Activated T-cell treated with anti-CD3 and anti-CD28 coated beads for 4 hours (primary cell): ENCODE measurements at places on chromosomes 11 and 22.

DNA sequence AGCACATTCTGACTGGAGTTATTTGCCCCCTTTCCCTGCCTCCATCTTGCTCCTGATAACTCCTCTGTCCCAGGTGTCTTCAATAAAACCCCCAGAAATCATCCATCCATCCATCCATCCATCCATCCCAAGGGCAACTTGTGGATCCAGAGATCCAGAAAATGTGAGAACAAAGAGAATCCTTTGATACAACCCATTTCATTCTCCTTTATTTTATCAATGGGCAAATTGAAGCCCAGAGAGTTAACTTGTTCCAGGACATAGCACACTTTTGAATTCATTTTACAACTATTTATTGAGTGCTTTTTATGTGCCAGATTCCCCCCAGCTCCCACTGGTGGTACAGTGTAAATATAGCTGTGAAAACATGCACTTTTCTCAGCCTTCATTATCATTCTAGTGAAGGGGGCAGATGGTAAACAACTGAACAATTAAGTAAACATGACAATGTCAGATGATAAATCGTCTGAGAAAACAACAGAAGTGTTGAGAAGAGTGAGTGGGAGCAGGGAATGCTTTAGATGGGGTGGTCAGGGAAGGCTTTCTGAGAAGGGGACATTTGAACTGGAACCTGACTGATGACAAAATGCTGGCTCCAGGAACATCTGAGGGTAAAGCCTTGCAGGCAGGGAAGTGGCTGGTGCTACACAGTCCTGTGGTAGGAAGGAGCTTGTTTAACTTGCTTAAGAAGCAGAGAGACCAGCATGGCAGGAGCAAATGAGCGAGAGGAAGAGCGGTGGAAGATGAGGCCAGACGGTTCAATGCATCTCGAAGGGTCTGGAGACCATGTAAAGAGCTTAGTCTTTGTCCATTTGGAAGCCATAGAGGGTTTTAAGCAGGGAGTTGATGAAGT is 80.0 kb upstream of the TIMP3 start:
- DNase-seq, result no peak

DNA sequence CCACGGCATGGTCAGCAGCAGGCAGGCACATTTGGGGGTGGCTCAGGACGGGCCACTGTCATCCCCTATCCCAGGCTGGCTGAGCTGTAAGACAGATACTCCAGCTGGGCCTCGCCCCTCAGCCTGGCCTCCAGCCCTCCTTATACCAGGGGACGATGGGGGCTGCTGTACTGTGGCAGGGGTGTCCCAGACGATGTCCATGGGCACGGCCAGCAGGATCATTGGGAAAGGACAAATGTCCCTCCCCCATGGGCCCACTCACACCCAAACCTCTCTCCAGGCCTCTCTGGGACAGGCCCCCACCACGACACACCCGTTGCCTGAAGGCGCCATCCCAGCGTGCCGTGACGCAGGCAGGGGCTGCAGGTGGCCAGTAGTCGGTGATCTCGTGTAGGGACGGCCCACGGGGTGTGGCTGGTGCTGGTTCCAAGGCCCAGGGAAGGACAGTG is 1.5 kb upstream of the IL17REL start:
- DNase-seq, result no peak

DNA sequence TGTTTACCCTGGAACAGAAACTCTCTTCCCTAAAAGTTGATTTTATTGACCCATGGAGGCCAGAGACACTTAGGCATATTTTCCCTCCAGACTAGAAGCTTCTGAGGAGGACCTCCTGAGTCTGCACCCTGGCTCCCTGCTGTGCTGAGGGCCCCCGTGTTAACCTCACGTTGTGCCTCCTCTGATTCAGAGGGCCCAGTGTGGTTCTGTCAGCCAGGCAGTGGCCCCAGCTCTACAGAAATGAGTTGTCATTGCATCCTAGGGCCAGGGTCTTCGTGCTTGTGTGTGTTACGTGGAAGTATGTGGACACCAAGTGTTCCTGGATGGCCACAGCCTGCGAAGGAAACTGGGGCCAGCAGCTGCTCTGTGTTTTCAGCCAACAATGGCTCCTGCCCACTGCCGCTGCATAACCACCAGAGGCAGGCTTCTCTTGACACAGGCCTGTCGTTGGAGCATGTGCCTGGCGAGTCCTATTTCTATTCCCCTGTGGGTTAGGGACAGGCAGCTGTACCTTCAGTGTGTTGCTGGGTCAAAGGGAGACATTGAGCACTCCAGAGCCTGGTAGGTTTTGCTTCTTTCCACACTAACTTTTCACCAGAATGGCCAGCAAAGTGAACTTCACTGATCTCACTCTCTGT is 44.5 kb downstream of the MED15 start:
- DNase-seq, result no peak

GRCh38 chr11:876545-876944 is 33.9 kb downstream of the TSPAN4 start:
- DNase-seq, result no peak

GRCh38 chr11:65496304-65497140 is 2.3 kb upstream of the MALAT1 start:
- DNase-seq, result no peak

GRCh38 chr11:118524356-118524755 is 2.9 kb upstream of the TTC36 start:
- DNase-seq, result no peak

DNA sequence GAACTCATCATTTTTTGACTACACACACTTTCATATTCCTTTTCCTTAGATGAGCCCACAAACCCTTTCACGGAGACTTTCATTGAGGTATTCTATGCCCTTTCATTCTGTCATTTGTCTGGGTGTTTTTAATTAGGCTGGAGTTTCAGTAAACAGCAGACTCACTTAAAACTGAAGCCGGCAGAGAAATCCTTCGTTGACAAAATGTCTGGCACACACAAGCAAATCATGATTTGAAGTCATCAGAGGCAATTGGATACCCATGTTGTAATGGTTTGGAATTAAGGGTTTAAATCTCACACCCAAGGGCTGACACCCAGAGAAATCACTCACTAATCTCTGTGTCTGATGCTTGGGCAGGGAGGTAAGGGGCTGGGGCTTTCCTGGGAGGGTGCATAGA is 127.1 kb downstream of the EHF start:
- no peak for DNase-seq

DNA sequence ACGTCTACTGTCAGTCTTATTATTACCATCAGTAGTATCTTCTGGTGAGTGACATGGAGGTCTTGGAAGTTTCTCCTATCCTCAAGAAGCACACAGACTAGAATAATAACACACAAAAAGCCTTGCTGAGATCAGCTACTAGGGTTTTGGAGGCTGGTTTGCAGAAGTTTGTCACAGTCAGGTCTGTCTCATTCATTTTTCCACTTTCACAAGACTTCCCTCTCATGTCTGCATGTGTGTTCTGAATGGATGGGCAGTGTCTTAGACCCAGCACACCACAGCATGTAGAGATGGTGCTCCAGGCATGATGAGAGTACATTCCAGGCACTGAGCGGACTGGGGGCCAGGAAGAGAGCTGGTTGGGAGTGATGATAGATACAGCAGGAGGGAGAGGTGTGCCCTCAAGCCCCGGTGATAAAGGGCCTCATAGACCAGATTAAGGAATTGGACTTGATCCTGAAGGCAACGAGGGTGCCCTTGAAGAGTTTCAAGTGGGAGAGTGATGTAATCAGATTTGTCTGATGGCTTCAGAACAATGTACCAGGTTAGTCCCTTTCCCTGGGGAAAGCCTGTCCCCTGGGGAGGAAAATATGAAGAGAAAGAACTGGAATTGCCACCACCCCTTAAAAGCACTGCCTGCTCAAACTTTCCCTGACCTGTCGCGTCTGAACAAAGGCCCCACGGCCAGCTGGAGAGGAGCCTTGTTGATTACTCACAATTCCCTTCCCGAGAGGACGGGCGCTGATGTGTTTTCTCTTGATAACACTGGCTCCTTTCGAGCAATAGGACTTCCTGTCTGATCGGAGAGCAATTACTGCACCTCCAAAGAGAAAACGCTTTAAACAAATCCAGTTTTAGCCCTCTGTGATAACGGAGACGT is 45.1 kb upstream of the LMO2 start:
- no peak for DNase-seq

DNA sequence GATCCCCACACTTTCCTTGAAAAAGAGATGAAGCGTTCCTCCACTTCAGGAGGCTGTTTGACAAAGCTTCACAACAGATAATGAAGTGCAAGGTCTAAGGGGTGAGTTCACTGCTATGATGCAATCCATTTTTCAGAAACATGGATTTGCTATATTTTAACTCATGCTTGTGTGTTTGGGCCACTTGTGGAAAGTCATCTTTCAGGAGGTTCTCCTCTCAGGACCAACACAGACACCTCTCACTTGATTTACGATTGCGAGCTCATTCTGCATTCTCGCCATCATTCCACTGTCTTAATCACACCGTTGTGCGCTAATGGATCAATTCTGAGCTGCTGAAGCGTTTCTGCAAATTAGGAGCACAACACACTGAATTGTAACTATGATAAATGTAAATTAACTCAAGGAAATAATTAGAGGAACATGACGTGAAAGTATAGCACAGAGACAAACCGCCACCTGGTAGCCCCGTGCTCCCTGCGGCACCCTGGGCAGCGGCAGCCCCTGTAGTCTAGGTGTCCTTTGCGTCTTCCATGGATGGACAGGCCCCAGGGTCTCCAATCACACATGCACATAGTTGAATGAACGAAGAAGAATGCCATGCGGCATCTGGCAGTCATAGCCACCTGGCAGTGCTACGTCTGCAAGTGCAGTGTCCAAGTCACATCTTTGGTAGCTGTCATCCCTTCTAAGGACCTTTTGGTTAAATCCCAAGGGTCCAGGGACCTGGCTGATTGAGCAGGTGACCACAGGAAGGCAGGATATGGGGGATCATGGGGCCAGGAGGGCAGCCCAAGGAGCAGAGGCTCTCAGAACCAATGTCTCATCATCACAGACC is 28.1 kb upstream of the RTL6 start:
- DNase-seq, result no peak
